Mesenchymal stem cell (in vitro differentiated cells and primary cell): ENCODE measurements at places on chromosomes 7 and 10.

- no peak for DNase-seq
These were observed 24.0 kb upstream of the NPS start for GRCh38 chr10:127524908-127525665.

DNA sequence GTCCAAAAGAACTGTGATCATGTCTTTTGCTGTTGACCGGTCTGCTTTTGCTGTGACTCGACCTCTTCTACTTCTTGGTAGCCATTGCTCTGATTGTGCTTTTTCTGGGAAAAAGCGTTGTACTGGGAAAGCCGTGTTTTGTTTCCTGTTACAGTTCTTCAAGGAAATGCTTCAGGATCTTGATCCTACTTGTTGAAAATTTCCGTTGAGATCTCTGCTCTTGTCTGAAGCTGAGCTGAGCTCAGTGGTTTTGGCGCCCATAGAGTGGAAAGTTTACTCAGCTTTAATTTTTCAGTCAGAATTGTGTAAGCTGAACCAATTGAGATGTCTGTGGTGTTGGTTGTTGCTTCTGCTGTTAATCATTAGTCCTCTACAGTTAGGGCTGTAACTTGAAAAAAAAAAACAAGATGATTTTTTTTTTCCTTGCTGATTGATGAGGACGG, 302.2 kb downstream of the CCDC3 start:
- peak; percentile 67 for DNase-seq

DNA sequence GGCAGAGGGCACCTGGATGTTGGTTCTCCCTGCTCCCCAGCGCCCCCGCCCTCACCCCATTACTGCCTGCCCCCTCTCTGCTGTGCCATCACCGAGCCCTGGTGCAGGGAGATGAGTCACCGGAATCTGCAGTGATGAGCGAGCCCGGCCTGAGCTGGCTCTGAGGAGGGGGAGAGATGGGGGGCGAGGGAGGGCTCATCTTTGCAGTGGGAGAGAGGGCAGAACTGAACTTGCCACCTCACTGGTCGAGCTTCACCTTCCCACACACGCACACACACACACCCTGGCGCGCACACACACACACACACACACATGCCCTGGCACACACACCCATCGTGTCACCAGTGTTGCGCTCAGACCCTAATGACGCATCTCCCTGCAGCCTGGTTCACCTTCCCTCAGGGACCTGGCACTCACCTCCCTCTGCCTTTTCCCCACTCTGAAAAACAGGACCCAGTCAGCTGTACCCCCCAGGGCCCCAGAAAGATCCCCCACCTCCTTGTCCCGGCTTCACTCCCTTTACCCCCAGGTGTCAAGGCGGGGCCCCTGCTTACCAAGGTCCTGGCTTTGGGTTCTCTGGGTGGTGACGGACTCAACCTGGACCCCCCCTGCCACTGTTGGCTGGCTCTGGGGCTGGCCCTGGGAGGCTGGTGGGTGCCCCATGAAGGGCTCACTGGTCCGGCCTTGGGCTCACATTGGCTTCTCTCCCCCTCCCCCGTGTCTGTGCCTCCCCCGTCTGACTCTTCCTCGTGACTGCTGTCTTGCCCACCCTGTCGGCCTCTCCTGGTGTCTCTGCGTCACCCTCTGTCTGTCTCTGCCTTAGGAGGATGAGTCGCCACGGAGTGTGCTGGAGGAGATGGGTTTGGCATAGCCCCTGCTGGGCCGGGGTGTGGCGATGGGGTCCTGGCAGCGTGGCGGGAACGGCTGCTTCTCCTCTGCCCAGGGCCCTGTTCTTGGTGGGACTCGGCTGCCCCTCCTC, 5.4 kb downstream of the VGF start:
- peak; percentile 37 for DNase-seq

DNA sequence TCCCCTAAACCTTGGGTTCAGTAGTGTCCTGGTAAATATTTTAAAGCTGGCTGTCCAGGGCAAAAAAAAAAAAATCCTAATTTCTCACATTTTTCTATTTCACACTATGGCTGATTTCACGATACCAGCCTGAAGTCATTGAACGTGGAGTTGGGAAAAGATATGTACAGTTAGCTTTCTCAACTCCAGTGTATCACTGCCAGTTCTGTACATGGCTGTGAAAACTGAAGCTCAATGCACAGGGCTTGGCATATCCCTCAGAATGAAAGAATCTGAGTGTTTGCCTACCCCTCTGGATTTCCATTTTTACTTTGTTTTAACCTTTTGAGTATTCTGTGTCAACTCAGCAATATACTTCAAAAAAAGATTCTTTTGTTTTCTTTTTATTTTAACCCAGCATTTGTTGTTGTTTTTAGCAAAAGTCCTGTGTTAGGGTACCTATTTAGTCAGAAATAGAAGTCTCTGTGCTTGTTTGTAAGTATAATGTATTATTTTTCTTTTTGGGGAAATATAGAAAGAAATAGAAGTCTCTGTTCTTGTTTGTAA, 274.5 kb downstream of the ADK start:
- DNase-seq = no peak

DNA sequence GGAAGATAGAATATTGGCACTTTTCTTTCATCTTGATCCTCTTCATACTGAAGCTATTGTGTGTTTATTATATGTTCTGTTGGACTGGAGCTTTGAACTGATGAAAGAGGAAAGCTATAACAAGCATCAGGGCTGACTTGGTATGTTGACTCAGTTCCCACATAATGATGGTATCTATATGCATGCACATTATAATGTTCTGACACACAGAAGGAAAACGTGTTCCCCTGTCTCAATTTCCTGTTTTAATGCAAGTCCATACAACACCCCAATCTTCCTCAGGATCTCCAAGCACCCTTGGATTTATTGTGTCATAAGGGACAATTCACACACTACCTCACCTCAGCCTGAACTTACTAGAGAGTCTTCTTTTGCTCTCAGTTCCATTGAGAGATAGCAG, 8.3 kb upstream of the WASL start:
- no peak for DNase-seq

DNA sequence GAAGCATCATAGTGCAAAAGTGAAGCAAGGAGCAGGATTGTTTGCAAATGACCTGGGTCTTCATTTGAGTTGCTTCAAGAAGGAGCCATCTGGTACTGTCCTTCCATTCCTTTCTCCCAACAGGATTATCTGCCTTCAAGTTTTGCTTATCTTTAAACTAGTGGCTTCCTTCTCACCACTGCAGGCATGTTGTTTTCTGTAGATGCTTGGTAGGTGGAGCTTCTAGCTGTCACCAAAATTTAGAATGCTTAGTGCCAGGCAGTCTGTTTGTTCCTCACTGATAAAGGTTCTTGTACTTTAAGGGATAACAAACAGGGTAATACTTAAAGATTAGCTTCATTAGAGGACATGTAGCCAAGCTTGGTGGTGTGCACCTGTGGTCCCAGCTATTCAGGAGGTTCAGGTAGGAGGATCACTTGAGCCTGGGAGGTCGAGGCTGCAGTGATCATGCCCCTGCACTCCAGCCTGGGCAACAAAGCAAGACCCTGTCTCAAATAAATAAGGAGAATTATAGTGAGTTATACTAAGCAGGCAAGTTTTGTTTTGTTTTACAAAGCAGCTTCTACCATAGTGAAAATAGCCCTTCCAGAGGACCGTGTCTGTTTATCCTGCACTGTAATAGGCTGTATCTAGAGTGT, 5.7 kb downstream of the ARL5B start:
- DNase-seq = no peak

DNA sequence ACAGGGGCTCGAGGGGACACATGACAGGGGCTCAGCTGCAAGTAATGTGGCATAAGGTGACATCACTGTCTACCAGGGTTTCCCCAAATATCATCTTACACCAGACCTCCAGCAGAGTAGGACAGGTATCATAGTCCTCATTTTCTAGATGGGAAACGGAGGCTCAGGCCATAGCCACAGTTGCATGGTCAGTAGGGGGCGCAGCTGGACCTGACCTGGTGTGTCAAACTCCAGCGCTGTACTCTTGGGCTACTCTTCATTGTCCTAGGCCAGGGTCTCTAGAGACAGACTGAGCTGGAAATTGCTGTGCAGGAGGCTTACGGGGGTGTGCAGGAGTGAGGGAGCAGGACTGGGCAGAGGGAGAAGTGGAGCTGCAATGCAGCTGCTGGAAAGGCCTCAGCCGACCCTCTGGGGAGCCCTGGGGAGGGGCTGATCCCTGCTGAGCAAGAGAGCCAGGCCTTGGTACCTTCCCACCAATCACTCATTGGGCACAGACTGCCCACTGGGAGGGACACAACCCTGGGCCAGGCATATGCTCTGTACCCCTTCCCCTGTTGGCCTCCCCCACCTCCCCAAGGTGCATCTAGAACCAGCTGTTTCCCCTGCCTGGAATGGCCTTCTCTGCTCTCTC, 89.9 kb downstream of the CDH23 start:
- DNase-seq = peak; percentile 8

DNA sequence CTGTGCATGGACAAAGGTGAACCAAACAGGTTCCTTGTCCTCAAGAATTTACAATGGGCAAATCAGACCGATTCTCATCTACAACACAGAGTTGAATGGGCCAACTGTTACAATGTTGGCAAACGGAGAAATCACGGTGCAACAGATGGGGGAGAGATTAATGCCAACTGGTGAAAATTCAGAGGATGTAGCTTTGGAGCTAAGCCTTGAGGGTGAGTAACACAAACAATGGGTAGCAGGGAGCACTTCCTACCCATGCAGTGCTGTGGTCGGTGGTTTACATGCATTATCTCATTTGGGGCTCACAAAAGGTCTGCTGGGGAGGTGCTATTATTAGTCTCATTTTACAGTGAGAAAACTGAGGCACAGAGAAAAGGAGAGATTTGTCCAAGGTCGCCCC, 902 bp upstream of the NFE2L3 start:
- no peak for DNase-seq

DNA sequence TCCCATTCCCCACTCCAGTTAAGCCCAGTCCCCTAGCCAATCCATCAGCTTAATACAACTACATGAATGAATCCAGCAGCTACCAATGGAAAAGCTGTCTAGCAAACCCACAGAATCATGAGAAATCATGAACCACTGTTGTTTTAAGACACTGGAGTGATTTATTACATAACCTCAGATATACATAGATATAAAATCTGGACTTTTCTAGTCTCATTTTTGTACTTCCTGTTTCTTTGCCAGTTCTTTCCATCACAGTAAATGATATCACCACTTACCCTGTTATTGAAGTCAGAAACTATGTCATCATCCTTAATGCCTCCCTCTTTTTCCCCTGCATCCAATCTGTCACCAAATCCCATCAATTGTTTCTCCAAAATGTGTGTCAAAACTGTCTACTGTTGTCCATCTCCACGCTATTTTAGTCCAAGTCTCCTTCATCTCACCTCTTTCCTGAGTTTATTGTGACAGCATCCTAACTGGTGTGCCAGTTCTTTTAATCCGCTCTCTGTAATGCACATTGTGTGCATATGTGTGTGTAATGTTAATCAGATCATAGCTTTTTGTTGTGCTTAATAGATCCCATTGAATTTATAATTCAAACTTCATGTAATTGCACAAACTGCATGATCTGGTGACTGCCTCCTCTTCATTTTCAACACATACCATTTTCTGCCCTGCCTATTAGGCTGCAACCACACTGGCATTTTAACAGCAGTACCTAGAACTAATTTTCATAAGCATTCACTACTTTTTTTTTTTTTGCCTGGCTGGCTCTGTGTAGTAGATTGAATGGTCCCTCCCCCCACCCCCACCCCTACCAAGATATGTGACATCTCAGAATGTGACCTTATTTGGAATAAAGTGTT, 56.0 kb downstream of the MKLN1 start:
- DNase-seq = peak; percentile 26

DNA sequence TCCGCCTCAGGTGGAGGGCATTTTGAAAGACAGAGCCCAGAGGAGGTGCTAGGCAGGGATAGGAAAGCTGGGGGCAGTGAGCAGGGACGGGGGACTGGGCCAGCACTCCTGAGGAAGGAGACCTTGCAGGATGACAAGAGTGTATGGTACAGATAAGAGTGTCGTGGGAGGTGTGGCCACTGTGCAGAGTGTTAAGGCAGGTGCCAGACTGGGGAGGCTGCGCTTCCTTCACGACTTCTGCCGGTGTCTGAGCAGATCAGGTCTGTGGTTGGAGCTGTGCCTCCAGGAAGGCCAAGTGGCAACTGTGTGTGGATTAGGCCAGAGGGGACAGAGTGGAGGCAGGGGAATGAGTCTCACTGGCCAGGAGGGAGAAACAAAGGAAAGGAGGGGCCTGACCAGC, 161.7 kb downstream of the HIBADH start:
- no peak for DNase-seq

DNA sequence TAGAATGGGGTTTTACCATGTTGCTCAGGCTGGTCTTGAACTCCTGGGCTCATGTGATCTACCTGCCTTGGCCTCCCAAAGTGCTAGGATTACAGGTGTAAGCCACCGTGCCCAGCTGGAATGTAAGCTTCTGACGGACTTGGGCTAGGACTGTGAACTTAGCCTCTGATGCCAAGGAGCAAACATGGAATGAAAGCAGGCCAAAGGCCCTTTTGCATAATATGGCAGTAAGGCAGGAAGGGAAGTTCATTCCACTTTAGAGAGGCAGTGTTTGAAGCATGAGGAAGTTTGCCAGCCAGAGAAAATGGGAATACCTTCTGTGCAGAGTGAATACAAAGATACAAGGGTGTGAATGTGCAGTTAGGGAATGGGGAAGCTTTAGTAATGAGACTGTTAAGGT, 20.3 kb downstream of the VCL start:
- no peak for DNase-seq

DNA sequence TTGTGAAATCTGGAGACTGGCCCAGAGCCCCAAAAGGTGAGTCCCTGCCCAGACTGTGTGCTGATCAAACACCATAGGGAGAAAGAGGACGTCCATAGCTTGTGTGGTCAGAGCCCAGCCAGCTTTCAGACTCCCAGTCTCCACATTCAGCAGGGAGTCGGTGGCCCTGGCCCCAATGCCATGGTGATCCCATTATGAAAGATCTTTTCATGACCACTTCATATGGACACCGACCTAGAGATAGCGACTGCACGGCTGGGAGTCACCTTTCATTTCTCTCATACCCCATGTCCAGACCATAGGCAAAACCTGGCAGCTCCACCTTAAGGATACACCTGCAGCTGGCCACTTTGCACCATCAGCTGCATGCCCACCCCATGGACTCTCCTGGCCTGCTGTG, 126.4 kb downstream of the ARHGAP22 start:
- no peak for DNase-seq

DNA sequence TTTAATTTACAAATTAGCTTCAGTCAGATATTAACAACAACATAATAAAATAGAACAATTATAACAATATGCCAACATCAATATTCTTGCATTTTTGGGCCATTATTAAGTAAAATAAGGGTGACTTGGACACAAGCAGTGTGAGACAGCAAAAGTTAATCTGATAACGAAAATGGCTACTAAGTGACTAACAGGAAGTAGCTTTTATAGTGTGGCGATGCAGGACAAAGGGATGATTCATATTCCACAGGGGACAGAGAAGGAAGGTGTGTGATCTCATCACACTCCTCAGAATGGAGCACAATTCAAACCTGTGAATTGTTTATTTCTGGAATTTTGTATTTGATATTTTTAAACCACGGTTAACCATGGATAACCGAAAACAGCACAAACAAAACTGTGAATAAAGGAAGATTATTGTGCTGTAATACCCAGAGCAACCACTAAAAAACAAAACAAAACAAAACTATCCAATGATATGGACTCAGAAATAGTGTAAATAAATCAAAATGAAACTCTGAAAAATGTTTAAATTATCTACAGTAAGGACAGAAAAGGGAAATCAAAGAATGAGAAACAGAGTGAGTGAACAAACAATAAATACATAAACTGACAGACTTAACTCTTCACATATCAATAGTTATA, 66.9 kb upstream of the TFEC start:
- DNase-seq = peak; percentile 56

GRCh38 chr7:30659312-30659711, 22.9 kb downstream of the CRHR2 start:
- no peak for DNase-seq
